ENCODE measurements at places on chromosomes 13 and 19. TPM values are rescaled to one million over a fixed set of nuclear protein-coding genes. Genes with fewer than 3 reads are reported as not detected.

The PLPP2 gene
- 7.5 TPM for polyA plus RNA-seq

DNA sequence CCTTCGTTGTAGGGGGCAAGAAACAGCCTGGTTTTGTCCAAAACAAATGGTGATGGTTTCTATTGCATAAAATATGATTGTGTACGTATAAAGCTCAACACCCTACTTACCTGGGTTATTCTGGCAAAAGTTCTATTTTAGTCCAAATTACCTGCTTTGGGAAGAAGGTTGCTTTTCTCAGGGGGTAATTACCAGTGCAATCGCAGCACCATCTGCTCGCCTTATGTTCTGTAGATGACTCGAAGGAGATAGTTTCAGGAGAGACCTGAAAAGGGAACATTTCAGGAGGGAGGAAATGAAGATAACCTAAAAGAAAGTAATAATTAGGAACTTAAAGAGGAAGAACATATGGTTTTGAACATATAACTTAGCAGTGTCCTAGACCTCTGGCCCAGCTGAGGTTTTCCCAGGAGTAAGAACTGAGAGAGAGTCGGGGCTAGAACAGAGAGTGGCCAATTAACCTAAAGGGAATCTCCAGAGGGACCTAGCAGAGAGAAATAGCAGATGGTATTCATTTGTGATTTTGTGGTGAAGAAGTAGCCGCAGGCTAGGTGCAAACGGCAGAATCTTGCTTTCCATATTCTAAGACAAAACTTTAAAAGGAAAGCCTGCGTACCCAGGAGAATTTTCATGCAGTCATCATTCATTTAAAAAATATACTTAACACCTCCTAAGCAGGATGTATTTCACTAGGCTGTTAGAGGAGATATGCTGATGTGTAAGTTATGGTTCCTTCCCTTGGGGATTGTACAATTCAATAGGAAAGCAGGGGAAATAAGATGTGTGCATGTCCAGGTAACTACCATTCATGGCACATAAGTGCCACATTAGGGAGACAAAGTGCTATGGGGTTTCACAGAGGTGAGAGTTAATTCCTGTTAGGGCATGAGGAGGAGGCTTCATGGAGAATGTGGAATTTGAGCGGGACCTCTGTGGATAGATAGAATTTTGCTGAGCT lies 113.0 kb upstream of the SLC10A2 start:
- DNase-seq = no peak

DNA sequence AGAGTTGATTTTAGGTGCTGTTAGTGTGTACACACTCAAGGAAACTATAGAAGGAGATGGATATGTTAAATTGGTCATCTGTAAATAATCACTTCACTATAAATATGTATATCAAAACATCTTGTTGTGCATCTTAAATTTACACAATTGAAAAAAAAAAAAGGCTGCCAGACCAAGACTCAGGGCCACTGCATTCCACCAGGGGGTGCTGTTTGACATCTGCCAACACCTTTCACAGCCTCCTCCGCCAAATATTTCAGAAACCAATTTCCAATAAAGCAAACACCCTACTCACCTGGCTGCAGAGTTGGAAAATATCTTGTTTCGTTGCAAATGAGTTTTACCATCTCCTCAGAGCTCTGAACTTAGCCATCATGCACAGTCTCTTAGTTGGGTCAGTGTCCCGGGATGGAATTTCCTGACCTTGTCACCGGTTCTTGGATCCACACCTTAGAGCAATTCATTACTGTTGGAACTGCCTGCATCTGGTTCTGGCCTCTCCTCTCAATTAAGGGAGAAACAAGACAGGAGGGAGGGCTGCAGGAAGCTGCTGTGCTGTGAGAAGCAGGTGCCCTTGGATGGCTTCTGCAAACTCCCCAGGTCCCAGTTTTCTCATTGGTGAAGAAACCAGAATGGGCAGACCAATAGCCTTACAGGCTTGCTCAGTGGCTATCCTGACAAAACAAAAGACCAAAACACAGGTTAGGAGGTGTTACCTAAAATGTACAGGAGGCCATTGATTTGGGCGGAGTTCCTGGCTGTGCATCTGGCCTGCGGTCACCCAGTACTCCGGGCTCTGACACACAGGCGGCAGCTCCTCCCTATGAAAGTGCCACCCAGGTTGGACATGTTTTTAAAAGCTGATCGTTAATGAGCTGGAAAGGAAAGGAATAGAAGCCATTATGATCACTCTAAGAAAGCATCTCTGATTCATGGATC lies 746.6 kb downstream of the UQCRFS1 start:
- no peak for DNase-seq

GRCh38 chr19:39969681-39970424 lies 1.1 kb upstream of the PSMC4 start:
- no peak for DNase-seq

DNA sequence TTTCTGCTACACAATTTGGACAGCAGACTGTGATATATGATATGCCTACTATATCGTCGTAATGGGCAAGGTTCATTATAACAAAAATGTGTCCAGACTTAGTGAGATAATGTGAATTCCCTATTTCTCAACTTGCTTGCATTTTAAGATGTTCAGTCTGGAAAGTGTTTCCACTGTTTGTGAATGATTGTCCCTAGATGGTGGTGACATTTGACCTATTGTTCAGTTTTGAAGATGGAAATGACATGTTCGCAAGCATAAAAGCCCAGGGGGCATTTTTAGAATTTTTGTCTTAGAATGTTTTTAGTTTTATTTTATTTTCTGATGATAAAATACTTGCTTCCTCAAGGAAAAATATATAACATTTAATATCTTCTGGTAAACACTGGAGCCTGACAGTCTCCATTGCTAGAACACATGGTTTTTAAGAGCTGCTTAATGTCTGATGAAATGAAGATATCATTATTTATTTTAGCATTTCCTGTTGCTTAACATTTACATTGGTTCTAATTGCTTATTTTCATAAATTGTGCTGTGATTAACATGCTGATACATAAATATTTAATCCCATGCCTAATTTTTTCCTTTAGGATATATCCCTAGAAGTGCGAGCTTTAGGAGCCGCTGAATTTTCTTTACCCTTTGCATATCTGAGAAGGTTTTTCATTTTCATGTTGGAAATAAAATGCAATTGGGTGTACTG lies 27.1 kb downstream of the MBNL2 start:
- no peak for DNase-seq

All from AG04450 (cell line).